ENCODE measurements at places on chromosomes 1 and 21.

DNA sequence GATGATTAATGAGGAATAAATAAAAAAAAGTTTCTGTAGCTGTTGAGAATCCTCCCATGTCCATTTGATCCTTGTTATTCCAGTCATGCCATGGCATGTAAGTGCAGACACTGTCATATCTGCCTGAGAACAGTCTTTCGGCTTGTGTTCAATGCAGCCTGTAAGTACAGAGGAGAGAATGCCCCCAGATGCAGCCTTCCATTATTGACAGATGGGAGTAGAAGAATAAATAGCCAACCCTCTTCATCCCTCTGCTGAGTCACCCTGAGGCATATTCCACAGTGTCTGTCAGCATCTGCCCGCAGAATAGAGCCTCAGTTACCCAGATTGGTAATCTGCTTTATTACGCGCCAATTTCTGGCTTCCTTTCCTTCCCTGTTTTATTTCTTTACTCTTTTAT lies 139.4 kb downstream of the LRRC7 start:
- DNase-seq = no peak

DNA sequence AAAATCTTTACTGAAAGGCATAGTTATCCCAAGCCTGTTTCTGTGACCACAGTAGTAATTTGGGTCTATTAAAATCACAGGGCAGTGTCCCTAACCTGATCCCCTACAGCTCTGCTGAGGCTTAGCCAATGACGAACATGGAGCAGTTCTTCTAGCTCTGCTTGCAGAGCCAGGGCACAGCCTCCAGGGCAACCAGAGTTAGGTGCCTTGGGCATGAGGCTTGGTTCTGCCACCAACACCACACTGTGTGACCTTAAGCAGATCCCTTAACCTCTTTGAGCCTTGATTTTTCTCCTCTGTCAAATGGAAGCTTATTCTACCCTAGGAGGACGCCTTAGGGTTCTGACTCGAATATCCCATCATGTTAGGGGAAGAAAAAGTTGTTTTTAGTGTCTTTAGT lies 86.7 kb upstream of the TLR5 start:
- DNase-seq = no peak

GRCh38 chr1:241598249-241598648 lies 41.9 kb downstream of the CHML start:
- DNase-seq = no peak

DNA sequence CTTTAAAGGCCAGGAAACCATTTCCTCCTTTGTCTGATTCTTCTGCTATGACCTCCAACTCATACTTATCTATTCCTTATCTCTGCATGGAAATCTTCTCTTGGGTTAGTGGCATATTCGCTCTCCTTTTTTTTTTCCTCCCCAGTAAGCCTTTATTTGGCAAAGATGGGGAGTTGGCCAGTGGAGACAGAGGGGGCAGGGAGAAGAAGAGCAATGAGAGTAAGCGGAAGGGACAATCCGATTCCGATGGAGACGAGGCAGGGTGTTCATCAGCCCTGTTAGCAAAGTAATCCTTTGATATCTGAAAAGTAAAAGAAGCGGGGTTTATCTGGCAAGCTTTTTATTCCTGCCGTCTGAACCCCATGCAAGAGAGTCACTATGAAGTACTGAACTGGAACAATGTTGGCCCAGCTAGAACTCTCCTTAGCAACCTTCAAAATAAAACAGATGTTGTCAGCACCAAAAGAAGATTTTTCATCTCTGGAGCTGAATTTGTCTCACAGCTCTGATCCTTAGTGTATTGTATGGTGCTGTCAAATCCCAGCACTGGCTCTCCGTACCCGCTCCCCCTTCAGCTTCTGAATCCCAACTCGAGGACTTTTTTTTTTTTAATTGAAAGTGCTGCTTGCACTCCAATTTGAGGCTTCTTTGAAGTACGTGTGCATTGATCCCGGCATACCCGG lies 40.9 kb downstream of the PTGFRN start:
- DNase-seq = no peak

GRCh38 chr1:53388963-53389362 lies 61.1 kb upstream of the LRP8 start:
- no peak for DNase-seq

Data from GM12892 (cell line).